GM06990 (cell line): ENCODE measurements at places on chromosomes 2 and 18.

- no peak for DNase-seq
Observed at GRCh38 chr2:18871430-18871829, 282.1 kb upstream of the NT5C1B start.

GRCh38 chr2:203679401-203679800 lies 27.0 kb upstream of the CD28 start:
- DNase-seq: no peak

DNA sequence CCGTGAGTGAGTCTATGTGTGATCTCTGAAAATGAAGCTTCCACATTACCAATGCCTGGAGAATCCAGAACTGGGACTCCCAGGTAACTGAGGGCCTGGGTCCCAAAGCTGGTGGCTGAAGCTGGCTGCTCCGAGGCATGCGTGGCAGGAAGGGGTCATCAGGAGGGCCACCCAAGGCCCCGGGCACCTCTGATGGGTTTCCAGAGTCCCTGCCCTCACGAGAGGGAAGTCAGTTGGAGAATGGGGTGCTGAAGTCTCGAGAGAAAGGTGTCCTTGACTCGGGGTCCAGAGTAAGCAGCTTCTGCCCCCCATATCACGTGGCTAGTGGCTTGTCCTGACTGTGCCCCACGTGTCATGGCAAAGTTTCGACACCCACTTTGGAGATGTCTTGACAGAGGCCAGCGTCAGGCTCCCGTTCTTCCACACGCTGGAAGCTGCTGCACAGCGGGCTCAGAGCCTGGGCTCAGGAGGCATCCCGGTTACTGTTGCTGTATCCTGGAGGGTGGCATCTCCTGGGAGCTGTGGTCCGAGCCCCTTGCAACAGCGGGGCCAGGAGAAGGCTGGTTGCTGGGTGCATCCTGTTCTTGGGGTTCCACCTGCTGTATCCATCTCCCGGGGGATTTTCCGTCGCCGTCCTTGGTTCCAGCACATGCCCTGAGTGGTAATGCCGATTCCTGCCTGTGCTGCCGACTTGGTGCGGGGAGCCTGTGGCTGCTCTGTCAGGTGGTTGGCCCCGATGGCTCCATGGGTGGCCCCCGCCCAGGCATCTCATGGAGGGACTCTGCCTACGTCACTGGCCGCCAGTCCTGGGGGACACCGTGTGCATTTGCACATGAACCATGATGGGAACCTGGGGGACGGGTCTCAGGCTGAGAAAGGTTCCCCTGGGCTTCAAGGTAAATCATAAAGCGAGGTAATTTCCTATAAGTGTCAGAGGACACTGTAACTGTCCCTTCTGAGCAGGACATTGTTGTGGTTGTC lies 183.3 kb upstream of the HDAC4 start:
- no peak for DNase-seq

DNA sequence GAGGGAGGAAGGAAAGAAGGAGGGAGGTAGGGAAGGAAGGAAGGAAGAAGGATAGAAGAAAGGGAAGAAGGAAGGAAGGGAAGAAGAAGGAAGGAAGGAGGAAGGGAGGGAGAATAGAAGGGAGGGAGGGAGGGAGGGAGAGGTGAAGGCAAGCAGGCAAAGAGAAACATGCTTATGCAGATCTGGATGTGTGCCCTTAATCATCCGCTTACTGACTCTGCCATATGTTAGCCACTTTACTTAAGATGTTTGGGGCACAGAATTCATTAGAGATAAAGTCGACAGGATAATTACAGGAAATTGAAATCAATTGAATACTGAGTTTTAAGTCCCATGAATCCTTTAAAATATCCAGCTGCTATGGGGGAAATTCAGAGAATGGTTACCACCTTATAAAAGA lies 334.2 kb downstream of the GRB14 start:
- no peak for DNase-seq

- peak; percentile 64 for DNase-seq
Observed at GRCh38 chr2:240435457-240435947, at the start of gene GPC1. Gene GPC1 (plus strand): TSS chr2:240435663. CDS start chr2:240435919, 256 bp downstream.

DNA sequence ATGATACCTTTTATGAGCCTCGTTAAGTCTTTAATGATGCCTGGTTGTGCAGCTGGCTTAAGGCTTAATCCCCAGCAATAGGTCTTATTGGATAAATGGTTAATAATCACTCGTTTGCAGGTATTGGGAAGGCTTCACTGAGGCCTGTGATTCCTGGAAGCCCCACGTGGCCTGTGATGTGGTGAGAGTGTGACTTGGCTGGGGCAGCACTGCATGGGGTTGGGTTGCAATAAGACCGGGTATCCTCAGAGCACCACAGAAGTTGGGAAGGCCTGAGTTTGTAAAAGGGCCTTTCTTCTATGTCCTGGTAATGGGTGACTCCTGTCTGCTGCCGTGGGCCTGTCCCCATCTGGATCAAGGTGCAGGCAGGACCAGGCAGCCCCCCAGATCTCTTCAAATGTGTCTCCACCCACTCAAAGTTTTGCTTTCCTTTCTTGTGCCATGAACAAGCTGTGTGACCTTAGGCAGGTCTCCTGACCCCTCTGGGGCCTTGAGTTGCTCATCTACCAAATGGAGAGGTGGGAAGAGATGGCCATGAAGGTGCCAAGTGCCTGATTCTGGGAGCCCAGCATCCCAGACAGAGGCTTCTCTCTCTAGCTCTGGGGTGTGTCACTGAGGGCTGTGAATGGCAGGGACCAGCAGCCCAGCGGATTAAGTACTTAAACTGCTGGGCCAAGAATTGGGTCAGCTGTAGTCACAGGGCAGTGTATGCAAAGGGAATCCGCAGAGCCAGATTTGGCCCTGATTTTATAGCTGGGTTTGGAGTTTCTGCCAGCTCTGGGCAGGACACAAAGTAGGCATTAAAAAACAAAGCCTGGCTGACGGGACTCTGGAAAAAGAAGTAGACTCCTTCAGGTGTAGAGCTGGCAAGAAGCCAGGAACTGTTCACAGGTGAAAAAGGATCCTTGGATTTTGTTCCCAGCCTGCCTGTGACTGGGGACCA lies 24.4 kb downstream of the LBH start:
- DNase-seq: no peak

GRCh38 chr18:51614033-51614432 lies 416.6 kb upstream of the MEX3C start:
- DNase-seq: no peak

GRCh38 chr2:134056173-134056572 lies 197.7 kb upstream of the MGAT5 start:
- no peak for DNase-seq

GRCh38 chr2:160507046-160507407 lies 13.4 kb upstream of the RBMS1 start:
- DNase-seq: no peak

DNA sequence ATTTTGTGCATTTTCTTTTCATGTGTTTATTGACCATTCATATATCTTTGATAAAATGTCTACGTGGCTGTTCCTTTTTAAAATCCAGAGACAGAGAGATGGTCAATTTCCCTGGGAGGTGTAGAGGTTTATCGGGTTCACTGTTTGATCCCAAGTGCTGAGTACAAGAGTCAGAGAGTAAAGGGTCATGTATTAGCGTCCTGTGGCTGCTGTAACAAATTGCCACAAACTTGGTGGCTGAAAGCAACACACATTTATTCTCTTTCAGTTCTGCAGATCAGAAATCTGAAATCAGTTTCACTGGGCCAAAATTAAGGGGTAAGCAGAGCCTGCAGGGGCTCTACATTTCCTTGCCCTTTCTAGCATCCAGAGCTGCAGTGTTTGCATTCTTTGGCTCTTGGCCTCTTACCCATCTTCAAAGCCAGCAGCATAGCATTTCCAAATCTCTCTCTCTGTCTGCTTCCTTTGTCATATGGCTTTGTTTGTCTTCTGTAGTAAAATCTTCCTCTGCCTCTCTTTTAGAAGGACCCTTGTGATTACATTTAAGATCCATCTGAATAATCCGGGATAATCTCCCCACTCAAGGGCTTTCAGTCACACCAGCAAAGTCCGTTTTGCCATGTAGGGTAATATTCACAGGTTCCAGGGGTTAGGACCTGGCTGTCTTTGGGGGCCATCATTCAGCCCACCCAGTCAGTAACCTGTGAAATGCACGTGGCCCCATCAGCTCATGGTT lies 49.9 kb downstream of the TMEM17 start:
- DNase-seq: no peak

DNA sequence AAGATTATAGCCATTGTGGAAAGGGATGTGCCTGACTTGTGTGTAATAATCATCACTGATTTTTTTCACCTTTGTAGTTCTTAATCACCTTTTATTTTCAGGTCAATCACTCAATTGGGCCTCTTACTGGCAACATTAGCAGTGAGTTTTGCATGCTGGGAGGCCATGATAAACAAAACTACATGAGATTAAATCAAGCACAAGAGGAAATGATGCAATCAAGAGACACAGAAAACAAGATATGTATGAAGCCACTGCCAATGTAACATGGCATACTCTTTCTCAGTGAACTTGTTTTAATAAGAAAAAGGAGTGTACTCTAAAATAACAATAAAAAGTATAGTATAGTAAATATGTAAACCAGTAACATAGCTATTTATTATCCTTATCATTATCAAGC lies 69.9 kb upstream of the FSIP2 start:
- no peak for DNase-seq

DNA sequence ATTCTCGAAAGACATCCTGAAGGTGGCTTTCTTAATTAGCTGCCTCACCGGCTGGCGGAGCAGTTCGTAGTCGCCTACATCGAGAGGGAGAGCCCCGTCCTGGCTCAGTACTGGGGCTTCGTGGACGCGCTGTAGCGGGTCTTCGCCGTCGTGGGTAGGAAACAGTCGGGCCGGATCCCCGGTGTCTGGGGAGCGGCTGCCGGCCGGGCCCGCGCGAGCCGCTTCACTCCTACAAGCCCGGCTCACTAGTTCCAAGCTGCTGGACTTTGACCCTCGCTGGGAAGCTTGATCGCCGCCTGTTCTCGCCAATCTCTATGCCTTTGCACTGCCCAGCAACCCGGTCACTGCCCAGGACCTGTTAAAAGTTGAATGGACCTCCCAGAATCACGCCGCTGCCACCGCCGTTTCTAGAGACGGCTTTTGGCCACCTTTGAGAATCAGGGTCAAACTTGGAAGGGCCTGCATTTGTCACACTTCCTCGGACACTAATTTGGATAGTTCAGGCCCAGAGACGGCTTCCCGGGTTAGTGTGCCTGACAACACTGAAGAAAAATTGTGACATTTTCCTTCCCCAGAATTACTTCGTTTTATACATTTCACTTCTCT lies 41.4 kb upstream of the AKAIN1 start:
- DNase-seq: no peak

DNA sequence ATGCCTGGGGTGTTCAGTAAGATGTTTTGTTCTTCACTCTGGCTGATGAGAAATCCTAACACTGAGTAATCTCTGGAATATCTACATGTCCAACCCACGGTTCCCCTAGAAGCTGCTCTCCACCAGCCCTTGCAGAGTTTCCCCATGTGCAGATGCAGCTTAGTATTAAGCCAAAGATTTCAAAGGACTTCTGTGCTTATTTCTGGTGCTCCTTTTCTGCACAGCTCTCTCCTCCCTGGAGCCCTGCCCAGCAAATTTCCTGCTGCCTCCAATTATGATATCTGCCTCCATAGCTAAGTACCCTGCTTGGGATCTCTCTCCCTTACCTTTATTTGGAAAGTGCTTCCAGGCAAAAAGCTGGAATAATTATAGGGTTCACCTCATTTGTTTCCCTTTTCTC lies 949.3 kb downstream of the BCL11A start:
- no peak for DNase-seq

DNA sequence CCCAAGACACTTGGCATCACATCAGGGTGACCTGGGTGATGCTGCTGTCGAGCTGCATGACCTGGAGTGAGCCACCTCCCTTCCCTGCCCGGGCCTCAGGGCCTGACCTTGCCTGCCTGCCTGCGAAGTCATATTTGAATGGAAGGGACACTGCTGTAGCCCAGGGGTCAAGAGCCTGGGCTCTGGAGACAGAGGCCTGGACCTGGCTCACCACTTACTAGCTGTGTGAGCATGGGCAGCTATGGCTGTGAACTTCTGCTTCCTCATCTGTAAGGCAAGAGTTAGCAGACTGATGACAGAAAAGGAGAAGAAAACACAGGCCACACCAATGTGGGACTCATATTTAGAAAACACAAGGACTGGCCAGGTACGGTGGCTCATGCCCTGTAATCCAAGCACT lies 118.7 kb downstream of the ZFP36L2 start:
- DNase-seq: no peak

DNA sequence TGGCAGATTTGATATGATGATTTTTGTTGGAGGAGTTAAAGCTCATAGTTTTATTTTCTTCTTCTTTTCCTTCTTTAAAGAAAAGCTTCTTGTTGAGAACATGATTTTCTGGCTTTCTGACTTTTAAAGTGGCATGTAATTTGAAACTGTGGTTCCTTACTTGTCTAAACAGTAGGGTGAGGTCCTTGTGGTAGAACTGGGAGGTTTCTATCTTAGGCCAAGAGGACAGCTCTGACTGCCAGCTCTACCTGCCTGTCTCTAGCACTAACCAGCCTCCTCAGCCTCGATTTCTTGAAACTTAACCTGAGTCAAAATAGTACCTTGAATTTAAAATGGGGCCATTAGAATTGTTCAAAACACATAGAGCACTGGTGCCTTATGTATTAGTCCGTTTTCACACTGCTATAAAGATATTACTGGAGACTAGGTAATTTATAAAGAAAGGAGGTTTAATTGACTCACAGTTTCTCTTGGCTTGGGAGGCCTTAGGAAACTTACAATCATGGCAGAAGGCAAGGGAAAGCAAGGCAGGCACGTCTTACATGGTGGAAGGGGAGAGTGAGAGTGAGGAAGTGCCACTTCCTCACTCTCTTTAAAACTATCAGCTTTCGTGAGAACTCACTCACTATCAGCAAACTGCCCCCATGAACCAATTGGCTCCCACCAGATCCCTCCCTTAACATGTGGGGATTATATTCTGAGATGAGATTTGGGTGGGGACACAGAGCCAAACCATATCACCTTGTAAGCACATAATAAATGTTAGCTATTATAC lies 119.0 kb downstream of the CERS6 start:
- no peak for DNase-seq

DNA sequence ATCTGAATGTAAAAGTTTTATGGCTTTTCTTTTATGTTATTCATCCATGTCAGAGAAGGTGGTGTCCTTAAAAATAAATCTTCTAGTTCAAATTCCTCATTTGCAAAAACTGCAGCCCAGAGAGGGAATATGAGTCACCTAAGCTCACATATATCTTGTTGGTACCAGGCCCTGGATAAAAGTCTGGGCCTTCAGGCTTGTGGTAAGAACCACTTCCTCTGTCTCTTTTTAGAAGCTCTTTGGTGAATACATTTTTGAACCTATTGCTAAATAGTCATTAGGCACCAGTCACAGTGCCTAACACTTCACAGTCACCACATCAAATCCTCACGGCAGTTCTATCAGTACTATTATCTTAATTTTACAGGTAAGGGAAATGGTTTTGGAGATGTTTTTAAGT lies 199.2 kb downstream of the KCNS3 start:
- no peak for DNase-seq

- DNase-seq: peak; percentile 49
Observed at GRCh38 chr2:20425371-20425881, 21.4 kb upstream of the RHOB start.

GRCh38 chr2:60569680-60570111 lies 16.2 kb upstream of the BCL11A start:
- no peak for DNase-seq

- no peak for DNase-seq
Observed at GRCh38 chr2:144526831-144527230, 6.9 kb upstream of the ZEB2 start.
